NCI-H345 (cell line): ENCODE measurements at places on chromosomes 2 and 18.

GRCh38 chr2:160087854-160088745 is 25.7 kb upstream of the PLA2R1 start:
- no peak for DNase-seq

GRCh38 chr18:8439055-8439454 is 170.2 kb upstream of the RAB12 start:
- no peak for DNase-seq

GRCh38 chr2:69685321-69686048 is 41.9 kb upstream of the AAK1 start:
- DNase-seq: no peak

GRCh38 chr2:170739048-170739447 is 23.9 kb downstream of the SP5 start:
- no peak for DNase-seq

GRCh38 chr2:11397513-11397912 is 53.1 kb upstream of the ROCK2 start:
- DNase-seq: no peak

DNA sequence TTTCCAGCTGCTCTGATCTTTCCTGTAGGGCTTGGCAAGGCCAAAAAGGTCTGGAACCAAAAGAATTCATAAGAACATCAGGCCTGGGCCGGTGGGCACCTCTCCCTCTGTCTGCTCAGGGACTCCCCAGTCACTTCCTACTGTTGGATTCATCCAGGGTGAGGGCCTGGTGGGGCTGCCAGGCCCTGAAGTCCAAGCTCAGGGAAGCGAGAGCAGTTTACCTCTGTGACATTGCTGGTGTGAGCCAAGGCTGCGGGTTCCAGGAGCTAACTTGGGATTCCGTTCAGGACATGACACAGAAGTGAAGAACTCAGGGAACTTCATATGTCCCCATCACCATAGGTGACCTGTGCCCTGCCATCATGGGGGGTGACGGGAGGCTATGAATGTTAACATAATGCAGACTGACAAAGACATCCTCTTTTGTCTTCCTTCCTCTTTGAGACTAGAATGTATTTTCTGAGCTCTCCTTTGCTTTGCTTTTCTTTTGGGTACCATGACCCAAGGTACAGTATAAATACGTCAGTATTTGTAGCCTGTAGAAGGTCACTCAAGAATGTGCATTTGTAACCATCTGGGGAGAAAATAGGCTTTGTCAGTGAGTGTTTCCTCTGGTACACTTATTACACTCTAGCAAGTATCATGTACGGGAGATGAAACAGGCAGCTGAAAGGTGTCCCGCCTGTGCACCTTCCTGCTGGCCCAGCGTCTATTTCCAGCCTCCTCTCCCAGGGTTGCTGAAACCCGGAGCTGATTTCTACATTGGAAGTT is 130.5 kb upstream of the SLC1A4 start:
- no peak for DNase-seq

- no peak for DNase-seq
Measured at GRCh38 chr2:118983133-118983532, 41.1 kb downstream of the MARCO start.

DNA sequence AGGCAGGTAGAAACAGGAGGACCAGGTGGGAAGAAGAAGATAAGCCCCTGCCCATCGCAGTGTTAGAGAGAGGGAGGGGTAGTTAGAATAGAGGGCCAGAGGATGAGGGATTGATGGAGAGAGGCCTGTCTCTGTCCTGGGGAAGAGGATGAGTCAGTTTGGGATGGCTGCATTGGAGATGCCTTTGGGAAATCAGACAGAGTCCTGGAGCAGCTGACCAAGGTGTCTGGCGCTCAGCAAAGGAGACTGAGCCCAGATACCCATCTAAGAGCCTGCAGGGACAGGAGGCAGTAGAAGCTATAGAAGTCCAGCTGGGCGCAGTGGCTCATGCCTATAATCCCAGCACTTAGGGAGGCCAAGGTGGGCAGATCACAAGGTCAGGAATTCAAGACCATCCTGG is 177.8 kb upstream of the HAAO start:
- DNase-seq: no peak

- no peak for DNase-seq
Measured at GRCh38 chr2:38323623-38324022, 53.5 kb downstream of the ATL2 start.

- DNase-seq: no peak
Measured at GRCh38 chr2:27307545-27308358, 493 bp downstream of the UCN start.

DNA sequence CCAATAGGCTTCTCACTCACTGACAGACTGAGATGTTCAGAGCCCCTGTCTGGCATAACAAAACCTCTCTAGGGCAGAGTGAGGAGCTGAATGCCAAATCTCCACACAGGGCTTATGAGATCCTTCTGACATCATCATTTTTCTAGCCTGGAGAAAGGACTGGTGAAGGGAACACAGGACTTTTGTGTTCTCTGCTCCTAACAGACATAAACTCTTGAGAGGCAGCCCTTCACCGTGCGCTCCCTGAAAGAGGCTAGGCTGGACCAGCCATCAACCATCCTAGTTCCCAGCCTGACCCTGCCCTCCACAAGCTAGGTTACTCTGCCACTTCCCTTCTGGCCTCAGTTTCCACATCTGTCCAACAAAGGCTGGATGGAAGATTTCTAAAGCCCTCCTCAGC is 141.9 kb downstream of the SUCLG1 start:
- DNase-seq: no peak

DNA sequence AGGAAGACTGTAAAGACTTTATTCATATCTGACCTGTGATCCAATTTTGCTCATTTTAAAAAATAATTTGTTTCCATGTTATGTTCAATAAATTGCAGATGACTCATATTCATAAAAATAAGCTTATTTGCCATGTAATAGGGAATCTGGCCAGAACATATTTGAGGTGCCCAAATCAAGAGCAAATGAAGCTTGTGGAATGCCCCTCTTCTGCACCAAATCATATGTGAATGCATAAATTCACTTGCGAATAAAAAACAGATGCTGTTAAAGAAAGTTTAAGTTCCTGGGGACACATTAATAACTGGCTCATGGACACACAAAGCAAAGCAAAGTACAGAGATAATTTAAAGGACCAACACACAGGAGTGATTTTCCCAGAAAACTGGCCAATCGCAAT is 279.0 kb upstream of the CDH2 start:
- no peak for DNase-seq

GRCh38 chr2:177302552-177302951 is 38.0 kb upstream of the NFE2L2 start:
- DNase-seq: no peak

DNA sequence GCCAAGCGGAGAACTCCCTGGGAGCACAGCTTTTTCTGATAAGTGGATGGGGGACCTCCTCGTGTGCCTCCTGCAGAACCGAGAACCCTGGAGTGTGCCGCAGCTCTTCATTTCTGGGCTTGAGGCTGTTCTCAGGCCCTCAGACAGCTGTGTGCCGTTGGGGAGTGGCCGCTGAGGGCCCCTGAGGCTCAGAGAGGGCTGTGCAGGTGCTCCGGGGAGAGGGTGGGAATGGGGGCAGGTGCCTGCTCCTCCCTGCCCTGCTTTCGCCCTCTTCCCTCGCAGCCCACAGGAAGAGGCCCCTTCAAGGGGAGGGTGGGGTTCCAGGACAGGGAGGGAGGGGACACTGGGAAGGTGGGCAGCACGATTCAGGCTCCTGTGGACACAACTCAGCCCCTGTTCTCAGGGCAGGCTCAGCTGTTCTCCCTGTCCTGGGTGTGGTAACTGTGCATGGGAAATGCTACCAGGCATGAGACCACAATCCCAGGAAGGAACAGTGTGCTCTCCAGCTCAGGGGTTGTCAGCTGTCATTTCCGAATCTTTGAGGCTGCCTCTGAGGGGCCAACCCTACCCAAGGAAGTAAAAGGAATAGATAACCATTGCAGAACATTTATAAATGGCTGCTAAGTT is 11.3 kb downstream of the LCT start:
- DNase-seq: peak; percentile 72

DNA sequence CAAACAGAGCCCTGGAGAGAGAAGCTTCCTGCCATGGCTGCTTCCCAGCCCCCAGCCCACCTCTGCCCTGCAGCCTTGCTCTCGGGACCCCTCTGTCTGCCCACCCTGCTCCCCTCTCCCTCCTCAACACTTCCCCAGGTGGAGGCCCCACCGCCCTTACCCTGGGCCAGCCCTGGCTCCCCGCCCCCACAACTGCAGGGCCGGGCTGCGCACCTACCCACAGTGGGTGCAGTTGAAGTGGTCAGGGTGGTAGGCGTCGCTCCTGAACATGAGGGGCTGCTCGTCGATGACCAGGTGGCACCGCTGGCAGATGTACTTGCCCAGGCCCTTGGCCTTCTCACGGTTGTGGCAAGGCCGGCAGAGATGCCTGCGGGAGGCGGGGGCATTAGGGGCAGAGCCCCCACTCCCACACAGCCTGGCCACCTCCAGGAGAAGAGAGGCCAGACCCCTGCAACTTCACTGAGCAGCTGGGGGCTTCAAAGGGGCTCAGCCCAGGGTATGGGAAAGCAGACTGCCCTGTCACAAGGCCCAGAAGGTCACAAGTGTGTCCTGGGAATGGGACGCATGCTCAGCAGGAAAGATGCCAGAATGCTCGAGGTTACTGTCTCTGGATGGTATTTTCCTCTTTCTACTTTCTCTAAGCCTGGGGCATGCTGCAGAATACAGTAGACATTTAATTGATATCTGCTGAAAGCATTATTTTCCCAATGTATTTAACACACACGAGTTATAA is 3.1 kb upstream of the GPR17 start:
- DNase-seq: no peak
